ENCODE measurements at places on chromosomes 1 and 21. TPM values are rescaled to one million over a fixed set of nuclear protein-coding genes. Genes with fewer than 3 reads are reported as not detected.

- no peak overlapping the region for H3K27ac ChIP-seq
- H3K36me3 ChIP-seq, result no peaks in the 10 kb centered on the region
- H3K27me3 ChIP-seq, result peaks cover 7% of the 10 kb centered on the region
- DNase-seq, result no peak
- no peak overlapping the region for H3K4me3 ChIP-seq
These were observed 96.8 kb upstream of the PALMD start for GRCh38 chr1:99548943-99549605.

- no peak overlapping the region for H3K27ac ChIP-seq
- no peaks in the 10 kb centered on the region for H3K27me3 ChIP-seq
- H3K36me3 ChIP-seq, result no peaks in the 10 kb centered on the region
- DNase-seq, result no peak
These were observed 1159.8 kb upstream of the ADGRL2 start for GRCh38 chr1:80640978-80641377.

DNA sequence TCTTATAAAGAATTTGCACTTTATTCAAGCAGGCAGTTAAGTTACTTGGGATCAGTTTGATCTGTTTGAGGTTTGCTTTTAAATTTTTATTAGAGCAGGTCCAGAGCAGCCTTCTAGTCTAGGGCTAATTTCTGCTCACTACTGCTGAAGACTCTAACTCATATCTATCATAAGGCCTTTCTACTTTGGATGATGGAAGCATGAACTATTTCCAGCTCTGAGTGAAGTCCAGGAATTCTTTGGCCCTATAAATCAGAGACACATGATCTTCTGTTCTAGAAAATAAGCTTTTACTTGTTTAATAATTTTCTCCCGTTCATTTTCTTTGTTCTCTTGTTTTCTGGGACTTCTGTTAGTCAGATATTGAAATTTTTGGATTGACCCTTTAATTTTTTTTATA lies 14.7 kb downstream of the NIBAN1 start:
- H3K27me3 ChIP-seq, result no peaks in the 10 kb centered on the region
- H3K27ac ChIP-seq, result no peak overlapping the region

DNA sequence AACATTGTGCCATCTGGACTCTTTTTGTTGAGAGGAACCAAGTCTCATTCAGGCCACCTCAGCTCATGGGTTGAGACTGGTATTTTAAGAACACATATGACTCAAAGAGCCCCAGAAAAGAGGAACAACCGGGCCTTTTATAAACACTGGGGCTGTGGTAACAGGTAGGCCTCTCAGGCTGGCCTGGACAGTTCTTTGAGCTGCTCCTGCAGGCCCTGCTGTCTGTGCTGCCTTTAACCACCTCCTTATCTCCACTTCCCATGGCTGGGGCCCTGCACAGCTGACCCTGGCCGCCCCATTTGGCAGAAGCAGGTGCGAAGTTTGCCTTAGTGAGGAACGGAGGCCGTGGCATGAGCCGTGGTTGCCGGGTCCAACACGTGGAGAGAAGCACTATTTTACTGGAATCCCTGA lies 163.3 kb downstream of the RHOU start:
- DNase-seq, result no peak
- no peak overlapping the region for H3K27ac ChIP-seq
- H3K4me3 ChIP-seq, result no peak overlapping the region
- no peaks in the 10 kb centered on the region for H3K4me1 ChIP-seq
- H3K27me3 ChIP-seq, result no peaks in the 10 kb centered on the region

GPR25 gene
- total RNA-seq, result not detected

GRCh38 chr1:94654459-94654858 lies 112.9 kb upstream of the F3 start:
- no peak for DNase-seq
- no peak overlapping the region for H3K27ac ChIP-seq
- H3K27me3 ChIP-seq, result peaks cover 5% of the 10 kb centered on the region
- no peaks in the 10 kb centered on the region for H3K4me1 ChIP-seq
- H3K36me3 ChIP-seq, result no peaks in the 10 kb centered on the region
- no peak overlapping the region for H3K4me3 ChIP-seq

GRCh38 chr1:160428655-160429054 lies 28.3 kb downstream of the VANGL2 start:
- no peaks in the 10 kb centered on the region for H3K27me3 ChIP-seq
- peaks cover 2% of the 10 kb centered on the region for H3K36me3 ChIP-seq
- DNase-seq, result peak; percentile 57
- H3K4me3 ChIP-seq, result no peak overlapping the region
- peaks cover 60% of the 10 kb centered on the region for H3K4me1 ChIP-seq
- H3K27ac ChIP-seq, result peak overlapping the region; percentile 77

- DNase-seq, result peak; percentile 74
- peaks cover 23% of the 10 kb centered on the region for H3K36me3 ChIP-seq
- peaks cover 46% of the 10 kb centered on the region for H3K4me1 ChIP-seq
- H3K27ac ChIP-seq, result peak overlapping the region; percentile 82
These were observed 534 bp downstream of the C1orf56 start for GRCh38 chr1:151047925-151048644.

UBE2U gene
- not detected for total RNA-seq

- no peak overlapping the region for H3K4me3 ChIP-seq
- H3K27ac ChIP-seq, result no peak overlapping the region
- H3K36me3 ChIP-seq, result no peaks in the 10 kb centered on the region
- H3K27me3 ChIP-seq, result no peaks in the 10 kb centered on the region
- H3K4me1 ChIP-seq, result peaks cover 10% of the 10 kb centered on the region
These were observed 6.1 kb upstream of the CDC73 start for GRCh38 chr1:193115629-193116227.

- H3K4me3 ChIP-seq, result peak overlapping the region; percentile 69
- H3K27me3 ChIP-seq, result peaks cover 37% of the 10 kb centered on the region
- DNase-seq, result peak; percentile 78
- peaks cover 7% of the 10 kb centered on the region for H3K4me1 ChIP-seq
- H3K27ac ChIP-seq, result no peak overlapping the region
These were observed 450 bp upstream of the POU3F1 start for GRCh38 chr1:38046884-38047602.

- H3K36me3 ChIP-seq, result no peaks in the 10 kb centered on the region
- H3K27me3 ChIP-seq, result no peaks in the 10 kb centered on the region
- no peak for DNase-seq
- no peak overlapping the region for H3K4me3 ChIP-seq
These were observed 73.8 kb downstream of the RPE65 start for GRCh38 chr1:68375919-68376318.

ISG15 gene
- total RNA-seq, result 96.9 TPM

RNU1-2 gene
- total RNA-seq, result 1,409 TPM

GRCh38 chr1:117017062-117017461 lies 15.5 kb downstream of the CD101 start:
- no peak overlapping the region for H3K4me3 ChIP-seq
- peaks cover 4% of the 10 kb centered on the region for H3K4me1 ChIP-seq
- no peaks in the 10 kb centered on the region for H3K27me3 ChIP-seq
- H3K36me3 ChIP-seq, result no peaks in the 10 kb centered on the region
- no peak for DNase-seq
- no peak overlapping the region for H3K27ac ChIP-seq

GRCh38 chr1:71106658-71107322 lies 26.0 kb upstream of the ZRANB2 start:
- peaks cover 2% of the 10 kb centered on the region for H3K27me3 ChIP-seq
- H3K4me1 ChIP-seq, result no peaks in the 10 kb centered on the region
- no peak overlapping the region for H3K4me3 ChIP-seq
- DNase-seq, result no peak
- H3K36me3 ChIP-seq, result no peaks in the 10 kb centered on the region
- H3K27ac ChIP-seq, result no peak overlapping the region

GRCh38 chr1:101276818-101277217 lies 40.0 kb downstream of the S1PR1 start:
- H3K27ac ChIP-seq, result no peak overlapping the region
- no peak for DNase-seq
- no peak overlapping the region for H3K4me3 ChIP-seq
- H3K36me3 ChIP-seq, result peaks cover 6% of the 10 kb centered on the region
- peaks cover 64% of the 10 kb centered on the region for H3K4me1 ChIP-seq

DNA sequence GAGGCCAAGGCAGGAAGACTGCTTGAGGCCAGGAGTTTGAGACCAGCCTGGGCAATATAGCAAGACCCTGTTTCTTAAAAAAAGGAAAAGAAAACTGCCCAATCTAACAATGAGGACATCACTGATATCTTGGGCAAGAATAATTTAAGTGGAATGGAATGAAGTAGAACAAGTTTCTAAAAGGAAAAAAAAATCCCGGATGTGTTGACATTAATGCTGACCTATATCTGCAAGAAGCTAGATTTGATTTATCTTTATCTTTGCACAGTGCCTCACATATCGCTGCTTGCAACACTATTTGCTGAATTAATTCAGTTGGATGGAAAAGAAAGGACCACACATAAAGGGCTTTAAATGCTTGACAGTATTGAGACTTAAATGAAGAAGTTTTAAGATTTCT lies 27.8 kb downstream of the DIPK1A start:
- no peak overlapping the region for H3K27ac ChIP-seq
- no peak for DNase-seq
- no peaks in the 10 kb centered on the region for H3K27me3 ChIP-seq
- peaks cover 6% of the 10 kb centered on the region for H3K36me3 ChIP-seq

THEMIS2 gene
- 27.4 TPM for total RNA-seq

- no peaks in the 10 kb centered on the region for H3K36me3 ChIP-seq
- peaks cover 3% of the 10 kb centered on the region for H3K27me3 ChIP-seq
- no peak overlapping the region for H3K4me3 ChIP-seq
- no peak for DNase-seq
These were observed 319.1 kb downstream of the CAMTA1 start for GRCh38 chr1:7104339-7104738.

TNNI3K gene
- not detected for total RNA-seq

DNA sequence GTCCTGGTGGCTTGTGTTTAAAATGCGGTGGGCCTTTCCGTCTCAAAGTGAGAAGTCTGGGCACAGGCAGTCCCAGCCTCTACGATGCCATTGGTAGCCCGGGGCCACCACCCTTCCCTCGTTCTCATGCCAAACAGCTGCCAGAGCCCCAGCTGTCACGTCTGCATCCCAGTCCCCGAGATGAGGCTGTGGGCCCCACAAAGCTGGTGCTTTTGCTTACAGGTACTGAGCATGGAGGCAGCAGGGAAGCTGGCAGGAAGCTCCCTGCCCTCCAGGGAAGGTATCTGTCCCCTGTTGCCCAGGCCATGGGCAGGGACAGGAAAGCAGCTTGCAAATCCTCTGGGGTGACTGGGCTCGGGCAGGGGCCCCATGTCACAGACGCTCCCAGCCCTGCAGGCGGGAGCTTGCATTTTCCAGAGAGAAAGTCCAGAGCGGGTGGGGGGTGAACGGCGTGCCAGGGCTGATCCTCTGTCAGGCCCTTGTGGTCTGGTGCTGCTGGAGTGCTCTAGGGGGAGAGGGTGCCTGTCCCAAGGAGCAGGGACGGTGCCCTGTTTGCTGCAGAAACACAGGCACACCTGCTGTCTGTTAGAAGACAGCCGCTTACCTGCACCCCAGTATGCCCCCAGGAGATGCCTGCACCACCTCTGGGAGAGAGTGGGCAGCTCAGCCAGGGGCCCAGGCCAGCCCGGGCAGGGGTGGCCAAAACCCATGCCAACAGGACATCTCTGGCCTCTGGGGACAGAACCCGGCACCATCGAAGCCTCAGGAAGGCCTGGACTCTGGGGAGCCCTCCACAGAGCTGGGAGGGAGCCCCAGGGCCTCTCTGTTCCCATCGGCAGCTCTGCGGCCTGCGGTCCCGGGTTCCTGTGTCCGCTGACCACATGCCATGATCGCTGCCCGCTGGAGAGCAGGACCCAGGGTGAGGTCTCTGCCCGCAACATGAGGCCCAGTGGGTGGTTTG lies 45.9 kb downstream of the SLX9 start:
- H3K27ac ChIP-seq, result no peak overlapping the region
- no peaks in the 10 kb centered on the region for H3K27me3 ChIP-seq
- H3K4me3 ChIP-seq, result no peak overlapping the region
- no peaks in the 10 kb centered on the region for H3K36me3 ChIP-seq

- DNase-seq, result no peak
- H3K4me3 ChIP-seq, result no peak overlapping the region
- peaks cover 7% of the 10 kb centered on the region for H3K4me1 ChIP-seq
- no peaks in the 10 kb centered on the region for H3K27me3 ChIP-seq
- H3K36me3 ChIP-seq, result no peaks in the 10 kb centered on the region
These were observed 66.1 kb upstream of the ATP1A1 start for GRCh38 chr1:116306840-116307442.

DNA sequence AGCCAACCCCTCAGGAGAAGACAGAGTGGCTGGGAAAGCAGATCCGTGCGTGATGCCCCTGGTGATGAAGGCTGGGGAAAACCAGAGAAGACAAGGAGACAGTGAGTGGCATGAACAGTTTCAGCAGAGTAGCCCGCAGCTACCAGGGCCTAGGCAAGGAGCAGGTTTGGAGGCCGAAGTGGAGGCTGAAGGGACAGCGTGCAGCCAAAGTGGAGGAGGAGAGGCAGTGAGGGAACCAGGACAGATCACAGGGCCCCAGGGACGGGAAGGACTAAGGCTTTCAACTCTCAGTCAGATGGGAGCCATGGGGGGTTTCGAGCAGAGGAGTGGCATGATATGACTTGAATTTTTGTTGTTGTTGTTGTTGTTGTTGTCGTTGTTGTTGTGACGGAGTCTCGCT lies 59.9 kb upstream of the SELENON start:
- no peaks in the 10 kb centered on the region for H3K36me3 ChIP-seq
- H3K27ac ChIP-seq, result no peak overlapping the region
- peaks cover 8% of the 10 kb centered on the region for H3K4me1 ChIP-seq
- no peak for DNase-seq
- no peak overlapping the region for H3K4me3 ChIP-seq

LRRC3 gene
- total RNA-seq, result 2.6 TPM

- no peak overlapping the region for H3K4me3 ChIP-seq
- H3K4me1 ChIP-seq, result peaks cover 7% of the 10 kb centered on the region
- DNase-seq, result no peak
- no peaks in the 10 kb centered on the region for H3K36me3 ChIP-seq
These were observed 40.2 kb downstream of the NID1 start for GRCh38 chr1:236024641-236025040.

RAB42 gene
- total RNA-seq, result not detected

- no peak overlapping the region for H3K4me3 ChIP-seq
- no peak for DNase-seq
- H3K27ac ChIP-seq, result no peak overlapping the region
- peaks cover 4% of the 10 kb centered on the region for H3K27me3 ChIP-seq
These were observed 181.2 kb upstream of the IVNS1ABP start for GRCh38 chr1:185498207-185498606.

- peaks cover 3% of the 10 kb centered on the region for H3K27me3 ChIP-seq
- peak overlapping the region; percentile 97 for H3K27ac ChIP-seq
- H3K4me1 ChIP-seq, result peaks cover 47% of the 10 kb centered on the region
- peak overlapping the region; percentile 9 for H3K4me3 ChIP-seq
- H3K36me3 ChIP-seq, result peaks cover 25% of the 10 kb centered on the region
These were observed 17.0 kb downstream of the C1orf159 start for GRCh38 chr1:1098681-1099421.

CYP4A22 gene
- not detected for total RNA-seq

Measured in activated CD4-positive, alpha-beta memory T cell treated with anti-CD3 and anti-CD28 coated beads for 36 hours (primary cell).